WERI-Rb-1 (cell line): ENCODE measurements at places on chromosomes 12 and 14.

DNA sequence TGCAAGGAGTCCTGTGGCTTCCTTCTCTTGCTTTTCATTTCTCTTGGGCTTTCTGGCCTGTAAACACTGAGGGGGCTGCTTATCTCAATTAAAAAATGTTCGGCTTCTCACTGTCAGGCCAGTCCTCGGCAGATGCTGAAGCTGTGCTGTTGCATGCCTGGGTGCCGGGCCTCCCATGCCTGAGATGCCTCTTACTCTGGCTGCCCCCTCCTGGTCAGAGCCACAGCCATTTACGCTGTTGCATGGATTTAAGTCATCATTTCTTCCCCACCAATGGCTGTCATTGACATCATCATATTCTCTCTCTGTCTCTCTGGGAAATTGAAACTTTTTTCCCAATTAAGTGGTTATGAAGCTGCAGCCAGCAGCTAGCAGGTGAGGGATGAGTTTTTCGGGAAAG, 53.7 kb downstream of the FOXN4 start:
- DNase-seq = peak; percentile 58

GRCh38 chr12:72836194-72836593, 564.0 kb downstream of the TRHDE start:
- DNase-seq = no peak

DNA sequence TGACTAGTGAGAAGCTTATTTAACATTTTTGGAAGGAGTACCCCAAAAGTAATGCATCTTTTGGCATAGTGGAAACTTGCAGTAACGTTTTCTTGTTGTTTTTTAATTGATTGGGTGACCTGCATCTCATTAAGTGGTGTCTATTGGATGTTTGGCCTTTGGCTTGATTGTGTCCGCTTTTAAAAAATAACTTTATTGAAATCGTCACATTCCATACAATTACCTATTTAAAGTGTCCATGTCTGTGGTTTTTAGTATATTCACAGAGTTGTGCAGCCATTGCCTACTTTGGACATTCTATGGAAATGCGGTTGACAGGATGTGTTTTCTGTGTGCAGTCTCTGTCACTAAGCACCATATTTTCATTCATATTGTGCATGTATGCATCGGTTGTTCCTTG, 46.3 kb downstream of the TRAF3 start:
- no peak for DNase-seq

DNA sequence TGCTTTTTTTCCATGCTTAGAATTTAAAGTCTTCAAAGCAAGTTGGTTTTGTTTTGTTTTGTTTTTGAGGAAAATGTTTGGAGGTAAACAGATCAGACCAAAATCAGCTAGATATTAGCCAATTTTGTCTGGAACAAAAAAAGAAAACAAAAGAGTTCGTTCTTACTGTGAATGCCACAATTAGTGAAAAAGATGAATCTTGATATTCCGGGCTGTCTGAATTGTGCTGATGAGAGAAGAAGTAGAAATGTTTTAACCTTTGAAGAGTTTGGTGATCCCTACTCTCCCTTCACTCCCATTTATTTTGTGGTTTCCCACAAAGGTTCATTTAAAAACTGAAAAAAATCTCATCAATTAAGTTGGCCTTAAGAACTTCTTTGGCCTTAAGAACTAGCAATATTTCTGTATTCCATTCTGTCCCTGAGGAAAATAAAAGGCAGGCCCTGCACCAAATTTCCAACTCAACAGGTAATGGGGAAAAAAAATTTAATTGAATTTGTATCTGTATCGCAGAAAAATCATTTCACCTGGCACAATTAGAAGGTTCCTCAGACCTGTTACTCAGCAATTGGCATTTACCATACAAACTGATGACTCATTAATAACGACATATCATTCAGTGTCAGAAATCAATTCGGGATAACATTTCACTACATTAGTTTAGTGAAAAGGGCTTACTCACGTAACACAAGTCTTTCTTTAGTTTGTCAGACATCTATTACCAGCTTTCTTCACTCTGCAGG, 562 bp upstream of the GLIPR1L2 start:
- no peak for DNase-seq

DNA sequence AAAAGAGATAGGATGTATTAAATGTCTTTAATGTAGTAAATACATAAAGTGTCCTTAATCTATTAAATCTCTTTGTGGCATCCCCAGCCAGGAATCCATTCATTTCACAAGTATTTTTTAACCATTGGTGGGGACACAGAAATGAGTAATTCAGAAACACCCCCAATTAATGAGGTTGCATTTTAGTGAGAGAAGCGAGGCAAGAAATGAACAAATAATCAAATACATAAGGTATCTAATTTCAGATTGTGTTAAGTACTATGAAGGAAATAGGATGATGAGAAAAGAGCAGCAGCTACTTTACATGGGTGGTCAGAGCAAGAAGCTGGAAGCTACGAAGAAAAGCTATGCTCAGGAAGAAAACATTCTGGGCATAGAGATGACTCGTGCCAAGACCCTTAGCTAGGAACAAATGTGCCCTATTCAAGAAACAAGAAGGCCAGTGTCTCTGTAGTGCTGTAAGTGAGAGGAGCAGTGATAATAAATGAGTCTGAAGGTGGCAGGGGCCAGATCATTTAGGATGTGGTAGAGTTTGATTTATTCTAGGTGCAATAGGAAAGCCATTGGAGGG, 60.5 kb upstream of the IGF1 start:
- no peak for DNase-seq

DNA sequence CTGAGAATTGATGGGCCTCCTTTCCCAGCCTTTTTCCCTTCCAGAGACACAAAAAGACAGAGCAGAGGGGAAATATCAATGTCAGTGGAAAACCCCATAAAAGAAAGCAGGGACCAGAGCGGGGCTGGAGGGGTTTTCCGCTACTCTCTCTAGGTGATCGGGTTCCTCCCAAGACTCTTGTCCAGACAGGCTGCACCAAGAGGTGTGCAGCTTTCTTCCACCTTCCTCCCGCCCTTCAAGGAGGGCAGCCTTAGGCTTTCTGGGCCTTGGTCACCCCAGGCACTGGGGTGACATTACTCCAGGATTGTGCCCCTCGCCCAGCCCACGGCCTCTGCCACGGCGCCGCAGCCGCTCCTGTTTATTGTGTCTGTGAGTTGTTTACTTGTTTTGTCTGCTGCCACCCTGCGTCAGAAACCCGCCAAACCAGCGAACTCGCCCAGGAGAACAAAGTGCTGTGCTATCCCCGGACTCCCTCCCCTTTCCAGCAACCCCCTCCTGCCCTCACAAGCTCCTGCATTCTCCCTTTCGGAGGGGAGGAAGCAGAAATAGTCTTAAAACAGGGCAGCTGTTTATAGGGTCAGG, 6.7 kb upstream of the HOXC6 start:
- DNase-seq = peak; percentile 76

DNA sequence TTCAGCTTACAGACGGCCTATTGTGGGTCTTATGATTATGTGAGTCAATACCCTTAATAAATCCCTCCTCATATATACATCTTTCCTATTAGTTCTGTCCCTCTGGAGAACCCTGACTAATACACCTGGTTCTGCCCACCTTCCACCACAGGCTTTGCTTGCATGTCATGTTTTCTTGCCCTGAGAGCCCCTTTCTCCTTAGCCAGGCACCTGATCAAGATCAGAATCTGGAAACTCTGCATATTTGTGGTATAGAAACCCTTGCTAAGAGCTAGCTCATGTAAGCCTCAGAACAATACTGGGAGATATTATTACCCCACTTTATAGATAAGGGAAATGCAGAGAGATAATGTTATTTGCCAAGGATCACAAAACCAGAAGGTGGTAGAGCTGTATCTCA, 52.9 kb upstream of the JDP2 start:
- no peak for DNase-seq

- no peak for DNase-seq
Measured at GRCh38 chr12:132441871-132442863, 47.8 kb upstream of the FBRSL1 start.

DNA sequence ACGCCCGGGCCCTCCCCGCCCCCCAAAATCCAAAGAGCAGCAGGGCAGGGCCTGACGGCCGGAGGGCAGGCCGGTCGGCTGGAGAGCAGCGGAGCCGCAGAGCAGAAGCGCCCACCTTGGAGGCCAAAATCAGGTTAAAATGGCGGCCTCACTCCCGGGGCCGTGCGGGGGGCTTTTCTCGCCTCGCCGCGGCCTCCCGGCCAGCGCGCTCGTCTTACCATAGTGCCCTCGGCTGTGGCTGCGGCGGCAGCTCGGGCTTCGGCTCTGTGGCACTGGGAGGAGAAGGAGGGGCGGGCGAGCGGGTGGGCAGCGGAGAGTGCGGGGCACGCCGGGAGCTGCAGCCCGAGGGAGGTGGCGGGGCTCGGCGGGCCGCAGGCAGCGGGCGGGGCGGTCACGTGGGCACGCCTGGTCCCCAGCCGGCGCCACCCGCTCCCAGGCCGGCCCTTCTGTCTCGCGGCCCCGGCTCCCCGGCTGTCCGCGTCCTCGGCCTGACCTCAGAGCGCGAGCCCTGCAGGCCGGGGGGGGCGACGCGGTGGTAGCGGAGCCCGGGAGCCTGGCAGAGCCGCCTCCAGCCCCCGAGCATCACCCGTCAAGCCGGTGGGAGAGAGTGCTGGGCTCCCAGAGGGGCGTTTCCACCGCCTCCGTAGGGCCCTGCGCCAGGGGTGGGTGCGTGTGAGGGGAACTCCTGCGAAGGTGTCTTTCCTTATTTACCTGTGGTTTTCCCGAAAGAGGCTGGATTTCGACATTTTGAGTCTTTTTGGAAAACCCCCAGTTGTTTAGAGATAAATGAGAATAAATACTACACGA, at the start of gene CFL2:
CFL2 (minus strand) TSS at position 274 of the 807 bp plus-strand sequence; CDS start at position 221, 53 bp downstream.
- peak; percentile 83 for DNase-seq

- peak; percentile 74 for DNase-seq
Measured at GRCh38 chr14:69574263-69574953, at the start of gene CCDC177. CCDC177 (minus strand) TSS chr14:69574871; CDS start chr14:69573622, 1,249 bp downstream.

DNA sequence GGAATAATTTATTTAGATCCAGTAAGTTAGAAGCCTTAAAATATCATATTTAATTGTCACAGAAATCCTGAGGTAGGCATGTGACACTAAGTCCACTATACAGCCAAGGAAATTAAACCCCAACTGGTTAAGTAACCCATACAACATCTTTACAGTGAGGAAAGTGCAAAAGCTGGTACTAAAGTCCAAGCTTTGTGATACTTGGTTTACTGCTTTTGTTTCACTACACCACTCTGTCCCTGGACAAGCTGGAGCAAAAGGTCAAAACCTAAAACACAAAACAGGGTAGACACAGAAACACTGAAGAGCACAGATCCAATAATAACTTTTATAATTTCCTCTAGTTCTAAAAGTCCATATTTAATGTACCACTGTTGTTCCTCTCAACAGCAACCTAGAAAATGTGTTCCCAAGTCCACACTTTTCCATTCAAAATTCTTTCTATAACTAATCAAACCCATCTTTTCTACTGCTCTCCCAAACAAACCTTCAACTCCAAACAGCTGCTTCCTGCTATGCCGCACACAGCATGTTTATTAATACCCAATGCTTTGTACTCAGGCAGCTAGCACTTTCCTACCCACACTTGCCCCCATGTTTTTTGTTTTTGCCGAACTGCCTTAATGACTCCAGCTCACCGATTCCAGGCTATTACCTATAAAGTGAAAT, 90.9 kb downstream of the MED13L start:
- DNase-seq = no peak

DNA sequence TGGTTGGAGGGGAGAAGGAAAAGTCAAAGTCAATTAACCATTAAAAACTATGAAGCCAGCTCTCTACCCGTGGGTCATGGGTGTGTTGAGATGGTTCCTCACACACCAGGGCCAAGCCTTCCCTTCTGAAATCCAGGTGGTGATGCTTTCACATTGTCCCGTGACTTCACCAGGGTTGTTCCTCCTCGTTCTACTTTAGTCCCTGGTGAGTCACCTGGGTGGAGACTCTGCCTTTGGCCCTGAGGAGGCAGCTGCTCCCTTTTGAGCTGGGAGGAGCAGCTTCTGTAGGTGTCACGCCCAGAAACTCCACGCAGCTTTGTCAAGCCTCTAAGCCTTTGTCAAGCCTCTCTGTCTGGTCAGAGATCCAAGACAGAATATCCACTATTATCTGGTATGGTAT, 348.3 kb downstream of the BMP4 start:
- DNase-seq = no peak

DNA sequence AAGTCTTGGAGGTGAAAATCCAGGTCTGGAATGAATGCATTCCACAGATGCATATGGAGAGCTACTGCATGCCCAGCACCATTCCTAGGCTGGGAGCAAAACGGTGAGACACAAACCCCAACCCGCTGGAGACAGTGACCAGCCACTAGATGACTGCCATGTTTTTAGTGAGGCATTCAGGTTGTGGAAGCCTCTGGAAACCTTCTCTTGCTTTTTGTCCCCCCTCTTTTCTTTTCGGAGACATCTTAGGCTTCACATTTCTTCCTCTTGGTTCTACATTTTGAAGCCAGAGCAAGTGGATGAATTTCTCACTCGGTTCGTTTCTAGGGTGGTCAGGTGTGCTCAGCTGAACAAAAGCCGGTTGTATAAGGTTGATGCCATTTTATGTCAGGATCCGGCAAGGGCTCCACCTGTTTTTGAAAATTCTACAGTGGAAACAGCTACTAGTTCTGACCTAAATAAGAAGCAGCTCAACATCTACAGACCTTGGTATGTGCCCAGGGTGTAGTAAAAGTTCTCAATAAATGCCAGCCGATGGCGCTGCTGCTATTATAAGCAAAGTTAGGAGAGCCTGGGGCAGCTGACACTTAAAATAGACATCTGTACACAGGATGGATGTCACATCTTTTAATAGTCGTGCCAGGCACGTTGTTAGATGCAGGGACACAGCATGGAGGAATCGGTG, 1.8 kb upstream of the ZNF839 start:
- DNase-seq = peak; percentile 48

GRCh38 chr12:28176295-28176694, 14.0 kb upstream of the CCDC91 start:
- no peak for DNase-seq

GRCh38 chr12:8860165-8860961, 37.9 kb downstream of the A2ML1 start:
- DNase-seq = peak; percentile 40

- DNase-seq = no peak
Measured at GRCh38 chr12:95529693-95530225, 21.5 kb downstream of the USP44 start.

DNA sequence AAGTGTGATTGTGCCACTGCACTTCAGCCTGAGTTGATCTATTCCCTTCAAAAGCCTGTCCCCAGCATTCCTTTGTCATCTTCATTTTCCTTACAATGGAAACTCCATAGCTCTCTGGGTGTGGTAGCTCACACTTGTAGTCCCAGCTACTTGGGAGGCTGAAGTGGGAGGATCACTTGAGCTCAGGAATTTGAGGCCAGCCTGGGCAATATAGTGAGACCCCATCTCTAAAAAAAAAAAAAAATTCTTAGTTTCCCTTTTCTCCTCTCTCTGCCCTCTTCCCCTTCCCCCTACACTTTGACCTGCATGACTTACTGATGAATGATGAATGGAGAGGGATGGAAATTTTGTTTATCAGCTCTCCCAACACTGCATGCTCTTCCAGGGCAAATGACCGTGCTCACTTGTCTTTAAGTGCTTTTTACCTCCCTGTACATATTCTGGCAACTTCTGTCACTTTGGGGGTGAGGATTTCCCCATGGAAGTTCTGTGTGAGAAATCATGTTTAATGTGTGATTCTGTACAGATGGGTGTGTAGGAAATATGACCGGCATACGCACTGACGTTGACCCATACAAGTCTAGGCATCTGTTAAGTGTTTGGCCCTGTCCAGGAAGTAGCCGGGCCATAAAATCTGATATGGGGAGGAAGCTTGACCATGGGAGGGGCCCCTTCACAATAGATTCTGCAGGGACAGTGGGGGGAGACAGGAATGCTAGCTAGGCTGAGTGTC, 65.4 kb downstream of the ZFP36L1 start:
- DNase-seq = no peak
